ENCODE measurements at places on chromosomes 6 and 20. TPM values are rescaled to one million over a fixed set of nuclear protein-coding genes. Genes with fewer than 3 reads are reported as not detected.

Gene CPNE5
- polyA plus RNA-seq: 14.1 TPM

Gene ROS1
- polyA plus RNA-seq: 0.11 TPM

DNA sequence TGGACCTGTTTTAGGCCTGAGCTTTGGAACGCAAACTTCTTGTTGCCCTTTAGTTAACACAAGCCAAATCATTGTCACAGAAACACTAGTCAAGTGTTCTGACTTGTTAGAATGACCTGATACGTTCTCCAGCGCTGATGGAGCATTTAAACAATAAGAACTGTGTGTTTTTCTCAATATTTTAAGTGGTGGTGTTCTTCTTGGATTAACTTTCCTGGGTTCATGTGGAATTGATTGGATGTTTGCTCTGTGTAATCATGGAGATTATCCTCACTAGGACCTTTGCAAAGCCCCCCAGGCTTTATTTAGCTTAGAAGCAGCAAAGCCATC is 1.6 kb downstream of the LRRC1 start:
- no peak for DNase-seq

- no peak for DNase-seq
Observed at GRCh38 chr6:168515376-168515775, 74.4 kb downstream of the SMOC2 start.

- DNase-seq: peak; percentile 62
Observed at GRCh38 chr6:52416629-52417151, 3.5 kb upstream of the EFHC1 start.

- DNase-seq: no peak
Observed at GRCh38 chr20:57900226-57900905, 190.6 kb upstream of the PMEPA1 start.

Measured in renal pelvis (tissue), 12 donors.